Pancreas (tissue), 10 donors: ENCODE measurements at places on chromosomes 5 and 9. TPM values are rescaled to one million over a fixed set of nuclear protein-coding genes. Genes with fewer than 3 reads are reported as not detected.

Gene INSL4
- total RNA-seq, result not detected

Gene NFIB
- 58.1 TPM for total RNA-seq

Gene MELK
- total RNA-seq, result 0.70 TPM

Gene SHROOM1
- 10.7 TPM for total RNA-seq

Gene SPINK1
- 22,548 TPM for total RNA-seq

Gene SLCO6A1
- total RNA-seq, result not detected

Gene HABP4
- total RNA-seq, result 2.8 TPM

Gene IL3
- total RNA-seq, result not detected

Gene SIT1
- total RNA-seq, result 0.59 TPM

Gene MAST4
- 29.7 TPM for total RNA-seq

Gene MARCOL
- total RNA-seq, result not detected

GRCh38 chr9:96500696-96501632 lies 51.0 kb downstream of the HABP4 start:
- H3K27ac ChIP-seq, result no peak overlapping the region
- DNase-seq, result no peak
- H3K27me3 ChIP-seq, result no peaks in the 10 kb centered on the region

GRCh38 chr5:125476901-125477585 lies 730.6 kb upstream of the ZNF608 start:
- DNase-seq, result no peak
- H3K4me3 ChIP-seq, result no peak overlapping the region
- no peaks in the 10 kb centered on the region for H3K27me3 ChIP-seq
- H3K4me1 ChIP-seq, result no peaks in the 10 kb centered on the region
- no peak overlapping the region for H3K27ac ChIP-seq

DNA sequence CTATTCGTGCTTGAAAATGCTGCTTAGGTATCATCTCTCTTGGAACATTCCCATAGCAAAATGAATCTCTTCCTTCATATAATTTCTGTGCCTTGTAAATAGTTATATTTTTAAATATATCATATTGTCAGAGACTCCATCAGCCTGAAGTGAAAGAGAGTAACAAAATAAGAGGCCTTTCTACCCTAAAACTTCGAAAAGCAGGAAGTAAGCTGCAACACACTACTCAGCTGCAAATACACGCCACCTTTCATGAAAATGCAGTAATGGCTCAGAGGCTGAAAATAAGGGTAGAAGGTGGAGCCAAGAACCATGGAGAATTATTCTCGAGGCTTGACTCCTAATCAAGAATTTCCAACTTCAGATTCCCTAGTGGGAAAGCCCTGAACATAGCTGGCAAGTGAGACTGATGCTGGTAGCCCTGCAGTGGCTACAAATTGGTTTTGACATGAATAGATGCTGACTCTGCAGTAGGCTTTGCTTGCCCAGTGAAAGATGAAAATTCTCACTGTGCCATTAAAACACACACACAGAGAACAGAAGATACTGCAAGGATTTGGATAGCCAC lies 30.2 kb upstream of the PTGER4 start:
- no peak for DNase-seq
- peaks cover 6% of the 10 kb centered on the region for H3K4me1 ChIP-seq
- H3K4me3 ChIP-seq, result no peak overlapping the region
- H3K27ac ChIP-seq, result no peak overlapping the region
- H3K36me3 ChIP-seq, result no peaks in the 10 kb centered on the region

- no peak for DNase-seq
- H3K4me3 ChIP-seq, result no peak overlapping the region
- no peaks in the 10 kb centered on the region for H3K36me3 ChIP-seq
- no peaks in the 10 kb centered on the region for H3K4me1 ChIP-seq
- no peaks in the 10 kb centered on the region for H3K27me3 ChIP-seq
Observed at GRCh38 chr9:34578241-34579103, 11.1 kb downstream of the CNTFR start.

DNA sequence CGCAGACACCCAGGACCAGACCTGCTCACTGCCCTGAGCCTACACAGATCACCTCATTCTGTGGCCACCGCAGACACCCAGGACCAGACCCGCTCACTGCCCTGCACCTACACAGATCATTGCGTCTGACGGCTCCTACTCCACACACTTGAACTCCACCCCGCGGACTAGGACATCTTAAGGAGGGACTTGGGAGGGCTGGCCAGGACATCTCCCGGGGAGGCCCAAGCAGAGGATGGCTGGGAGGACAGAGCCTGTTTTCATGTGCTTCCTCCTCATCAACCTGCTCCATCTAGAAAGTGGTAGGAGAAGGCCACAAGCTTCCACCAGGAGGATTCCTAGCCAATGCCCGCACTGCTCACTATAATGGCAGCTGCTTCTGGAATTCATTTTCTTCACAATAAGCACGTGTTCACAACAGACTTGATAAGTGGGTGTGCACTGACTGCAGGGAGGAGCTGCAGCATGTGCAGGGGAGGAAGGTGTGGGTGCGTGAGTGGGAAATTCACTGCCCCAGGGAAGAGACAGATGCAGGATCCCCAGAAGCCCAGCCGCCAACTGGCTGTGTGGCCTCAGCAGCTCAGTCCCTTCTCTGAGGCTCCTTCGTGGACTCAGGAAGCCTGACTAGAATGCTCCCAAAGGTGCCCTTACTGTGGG lies 64.8 kb downstream of the AK8 start:
- H3K4me3 ChIP-seq, result no peak overlapping the region
- H3K36me3 ChIP-seq, result no peaks in the 10 kb centered on the region
- no peaks in the 10 kb centered on the region for H3K27me3 ChIP-seq
- no peak overlapping the region for H3K27ac ChIP-seq
- H3K4me1 ChIP-seq, result no peaks in the 10 kb centered on the region

- H3K27ac ChIP-seq, result no peak overlapping the region
- H3K27me3 ChIP-seq, result no peaks in the 10 kb centered on the region
- no peak for DNase-seq
- H3K36me3 ChIP-seq, result no peaks in the 10 kb centered on the region
- H3K4me1 ChIP-seq, result no peaks in the 10 kb centered on the region
Observed at GRCh38 chr5:67089200-67089725, 107.3 kb downstream of the CD180 start.

GRCh38 chr5:35212122-35212982 lies 17.9 kb downstream of the PRLR start:
- no peak for DNase-seq
- no peaks in the 10 kb centered on the region for H3K27me3 ChIP-seq
- H3K36me3 ChIP-seq, result no peaks in the 10 kb centered on the region
- no peak overlapping the region for H3K4me3 ChIP-seq
- H3K4me1 ChIP-seq, result peaks cover 4% of the 10 kb centered on the region

GRCh38 chr9:127188396-127188795 lies 66.0 kb upstream of the ANGPTL2 start:
- no peak for DNase-seq
- no peaks in the 10 kb centered on the region for H3K4me1 ChIP-seq
- no peaks in the 10 kb centered on the region for H3K36me3 ChIP-seq

GRCh38 chr5:124238350-124238749 lies 508.1 kb downstream of the ZNF608 start:
- no peaks in the 10 kb centered on the region for H3K36me3 ChIP-seq
- no peak overlapping the region for H3K4me3 ChIP-seq
- DNase-seq, result no peak
- no peaks in the 10 kb centered on the region for H3K27me3 ChIP-seq
- no peak overlapping the region for H3K27ac ChIP-seq

GRCh38 chr5:57028161-57028560 lies 76.2 kb upstream of the MIER3 start:
- H3K4me3 ChIP-seq, result no peak overlapping the region
- no peaks in the 10 kb centered on the region for H3K4me1 ChIP-seq
- H3K27me3 ChIP-seq, result no peaks in the 10 kb centered on the region
- H3K36me3 ChIP-seq, result no peaks in the 10 kb centered on the region

GRCh38 chr9:130174025-130174424 lies 1.8 kb downstream of the NCS1 start:
- H3K4me3 ChIP-seq, result no peak overlapping the region
- no peaks in the 10 kb centered on the region for H3K36me3 ChIP-seq
- H3K27ac ChIP-seq, result no peak overlapping the region
- DNase-seq, result no peak
